ENCODE measurements at places on chromosomes 13 and 19. TPM values are rescaled to one million over a fixed set of nuclear protein-coding genes. Genes with fewer than 3 reads are reported as not detected.

DNA sequence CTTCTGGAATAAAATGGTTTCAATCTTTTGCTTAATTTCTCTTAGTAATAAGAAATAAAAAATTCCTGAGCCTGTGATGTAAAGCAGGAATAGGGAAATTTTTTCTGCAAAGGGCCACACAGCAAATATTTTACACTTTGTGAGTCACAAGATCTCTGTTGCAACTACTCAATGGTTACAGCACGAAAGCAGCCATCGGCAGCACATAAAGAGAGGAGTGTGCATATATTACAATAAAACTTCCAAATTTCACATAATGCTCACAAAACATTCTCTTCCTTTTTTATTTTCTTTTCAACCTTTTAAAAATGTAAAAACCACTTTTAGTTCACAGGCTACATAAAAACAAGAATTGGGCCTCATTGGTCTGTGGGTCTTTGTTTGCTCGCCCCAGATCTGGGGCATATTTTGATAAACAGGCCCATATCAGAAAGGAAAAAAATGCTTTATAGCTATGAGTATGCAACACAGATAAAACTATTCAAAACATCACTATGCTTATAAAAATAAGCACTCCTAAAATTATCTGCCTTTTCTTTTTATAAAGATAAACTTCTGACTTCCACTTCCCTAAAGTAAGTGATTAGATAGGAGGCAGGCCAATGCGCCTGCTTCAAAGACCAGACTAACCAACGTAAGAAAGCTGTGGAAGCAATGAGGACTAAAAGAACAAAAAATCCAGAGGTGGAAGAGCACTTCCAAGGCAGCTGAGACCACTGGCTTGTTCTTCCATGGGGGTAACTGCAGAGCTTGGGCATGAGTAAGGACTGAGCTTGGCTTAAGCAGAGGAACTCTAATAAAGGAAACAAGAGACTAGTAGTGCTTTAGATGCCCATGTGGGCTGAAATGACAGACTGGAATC is 26.5 kb downstream of the MYCBP2 start:
- peaks cover 13% of the 10 kb centered on the region for H3K36me3 ChIP-seq
- no peak for DNase-seq
- H3K27me3 ChIP-seq = no peaks in the 10 kb centered on the region
- H3K4me3 ChIP-seq = no peak overlapping the region
- H3K4me1 ChIP-seq = peaks cover 37% of the 10 kb centered on the region
- no peak overlapping the region for H3K27ac ChIP-seq

ZNF540 gene
- total RNA-seq = 0.70 TPM

- DNase-seq = no peak
- H3K27me3 ChIP-seq = no peaks in the 10 kb centered on the region
- H3K4me3 ChIP-seq = no peak overlapping the region
- H3K27ac ChIP-seq = no peak overlapping the region
These were observed 8.2 kb downstream of the BCKDHA start for GRCh38 chr19:41405776-41406175.

- H3K4me1 ChIP-seq = peaks cover 14% of the 10 kb centered on the region
- peak; percentile 39 for DNase-seq
- peaks cover 1% of the 10 kb centered on the region for H3K36me3 ChIP-seq
These were observed 575.8 kb downstream of the DACH1 start for GRCh38 chr13:71290963-71291841.

GRCh38 chr19:3483226-3483628 is at the start of gene SMIM44:
Gene SMIM44, minus strand, starts transcription at chr19:3483441. Its CDS starts 38 bp downstream, at chr19:3483403.
- H3K4me1 ChIP-seq = peaks cover under 1% of the 10 kb centered on the region
- H3K27me3 ChIP-seq = no peaks in the 10 kb centered on the region
- H3K27ac ChIP-seq = no peak within 1 kb of the TSS
- no peak within 1 kb of the TSS for H3K4me3 ChIP-seq

ALOX5AP gene
- 65.8 TPM for total RNA-seq

CLEC11A gene
- 0.83 TPM for total RNA-seq

- H3K4me3 ChIP-seq = no peak overlapping the region
- no peaks in the 10 kb centered on the region for H3K36me3 ChIP-seq
- no peak overlapping the region for H3K27ac ChIP-seq
- peaks cover 4% of the 10 kb centered on the region for H3K4me1 ChIP-seq
- peaks cover 1% of the 10 kb centered on the region for H3K27me3 ChIP-seq
These were observed 77.6 kb downstream of the TSC22D1 start for GRCh38 chr13:44498502-44498901.

DNA sequence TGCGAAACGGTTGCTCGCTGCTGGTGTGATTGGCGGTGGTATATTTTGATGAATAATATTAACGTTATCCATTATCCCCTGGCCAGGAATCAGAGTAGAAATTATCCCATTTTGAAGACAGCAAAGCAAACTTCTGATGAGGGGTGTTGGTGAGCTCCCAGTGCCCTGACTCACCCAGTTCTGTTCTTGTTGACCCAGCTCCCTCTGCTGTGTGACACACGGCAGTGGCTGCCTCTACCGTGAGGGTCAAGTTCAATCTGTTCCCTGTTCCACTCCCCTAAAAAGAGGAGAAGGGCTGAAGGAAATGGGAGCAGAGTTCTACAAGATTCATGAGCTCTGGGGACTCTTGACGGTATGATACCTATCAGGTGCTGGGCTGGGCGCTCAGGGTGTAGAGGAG is 2.0 kb downstream of the CAMSAP3 start:
- DNase-seq = no peak
- no peak overlapping the region for H3K27ac ChIP-seq
- H3K4me1 ChIP-seq = peaks cover 5% of the 10 kb centered on the region
- H3K27me3 ChIP-seq = peaks cover 45% of the 10 kb centered on the region

DNA sequence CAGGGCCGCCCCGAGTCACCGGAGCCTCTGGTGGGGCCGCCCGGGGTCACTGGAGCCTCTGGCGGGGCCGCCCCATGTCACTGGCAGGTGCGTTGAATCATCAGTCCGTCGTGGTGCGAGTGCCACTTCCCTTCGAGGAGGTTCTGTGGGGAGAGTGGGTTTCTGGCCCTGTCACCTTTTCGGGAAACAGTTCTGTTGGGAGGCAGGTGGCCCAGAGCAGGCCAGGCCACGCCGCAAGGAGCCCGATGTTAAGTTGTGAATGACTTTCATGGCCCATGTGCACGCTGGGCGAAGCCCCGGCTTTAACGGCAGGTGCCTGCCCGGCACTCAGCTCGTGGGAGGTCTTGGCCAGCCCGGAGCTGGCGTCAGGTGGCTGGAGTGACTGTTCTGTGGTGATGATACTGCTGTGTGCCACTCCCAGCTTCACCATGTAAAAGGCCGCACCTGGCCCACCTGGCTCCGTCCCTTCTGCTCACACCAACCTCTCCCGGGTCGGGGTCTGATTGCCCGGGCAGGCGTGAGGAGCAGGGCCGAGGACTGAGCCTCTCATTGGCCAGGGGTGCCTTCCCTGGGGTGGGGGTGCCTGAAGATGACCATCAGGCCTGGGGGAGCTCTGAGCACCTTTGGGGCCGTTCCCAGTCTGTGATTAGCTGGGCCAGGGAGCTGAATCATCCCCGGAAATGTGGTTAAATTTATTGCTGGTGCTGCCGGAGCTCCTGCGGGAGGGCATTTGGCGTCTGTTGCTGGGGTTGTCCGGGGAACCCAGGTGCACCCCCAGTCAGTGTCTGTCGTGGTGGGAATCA is 29.2 kb downstream of the CSNK1G2 start:
- peaks cover 7% of the 10 kb centered on the region for H3K36me3 ChIP-seq
- peaks cover 6% of the 10 kb centered on the region for H3K4me1 ChIP-seq
- no peak for DNase-seq

DNA sequence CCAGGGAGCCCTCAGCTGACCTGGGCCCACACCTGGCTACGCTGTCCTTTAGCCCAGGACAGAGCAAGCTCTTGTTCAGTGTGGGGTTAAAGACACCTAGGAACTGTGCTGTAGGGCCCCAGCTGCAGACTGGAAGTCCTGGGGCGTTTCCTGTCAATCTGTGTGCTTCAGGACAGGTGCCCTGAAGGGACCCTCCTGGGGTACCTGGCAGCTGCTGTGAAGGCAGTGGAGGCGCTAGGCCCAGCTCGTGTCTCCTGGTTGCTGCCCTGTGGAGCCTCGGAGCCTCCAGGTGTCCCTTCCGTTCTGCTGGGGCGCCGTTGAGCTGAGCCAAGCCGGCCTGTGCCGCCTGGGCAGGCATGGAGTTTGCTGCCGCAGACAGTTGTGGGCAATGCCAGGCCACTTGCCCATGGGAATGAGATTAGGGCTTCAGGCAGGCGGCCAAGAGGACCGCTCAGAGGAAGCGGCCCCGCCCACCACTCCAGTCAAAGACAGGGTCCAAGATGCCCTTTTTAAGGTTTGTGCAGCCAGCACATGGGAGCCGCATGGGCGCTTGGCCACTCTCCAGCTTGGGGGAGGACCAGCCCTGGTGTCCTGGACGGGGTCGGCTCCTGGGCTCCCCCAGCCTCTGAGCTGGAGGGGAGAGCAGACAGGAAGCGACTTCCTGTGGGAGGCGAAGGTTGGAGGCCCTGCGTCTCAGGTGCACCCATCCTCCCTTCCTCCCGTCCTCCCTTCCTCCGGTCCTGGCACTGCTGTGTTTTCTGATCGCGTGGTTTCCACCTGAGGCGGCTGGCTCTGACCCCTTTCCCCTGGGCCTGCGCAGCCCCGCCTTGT is 4.0 kb downstream of the PTBP1 start:
- peaks cover 19% of the 10 kb centered on the region for H3K4me1 ChIP-seq
- no peaks in the 10 kb centered on the region for H3K27me3 ChIP-seq
- H3K27ac ChIP-seq = no peak overlapping the region

DNA sequence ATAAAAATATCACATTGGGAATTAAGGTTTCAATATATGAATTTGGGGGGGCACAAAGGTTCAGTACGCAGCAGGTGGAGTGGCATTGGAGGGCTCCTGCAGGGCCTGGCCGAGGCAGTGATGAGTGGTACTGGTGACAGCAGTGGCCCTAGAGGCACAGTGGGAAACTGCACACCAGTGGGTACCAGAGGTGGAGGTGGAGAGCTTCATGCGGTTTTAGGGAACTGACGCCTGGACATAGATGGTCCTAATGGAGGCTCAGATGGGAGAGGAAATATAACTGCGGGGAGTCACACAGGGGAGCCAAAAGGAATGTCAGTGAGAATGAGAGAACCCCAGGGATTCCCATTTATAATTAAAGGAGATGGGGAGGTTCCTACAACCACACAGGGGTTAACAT is 156.2 kb downstream of the COG6 start:
- no peaks in the 10 kb centered on the region for H3K4me1 ChIP-seq
- no peak overlapping the region for H3K27ac ChIP-seq
- H3K4me3 ChIP-seq = no peak overlapping the region
- no peaks in the 10 kb centered on the region for H3K36me3 ChIP-seq
- no peak for DNase-seq
- peaks cover 3% of the 10 kb centered on the region for H3K27me3 ChIP-seq

ADGRL1 gene
- total RNA-seq = 12.4 TPM

DNA sequence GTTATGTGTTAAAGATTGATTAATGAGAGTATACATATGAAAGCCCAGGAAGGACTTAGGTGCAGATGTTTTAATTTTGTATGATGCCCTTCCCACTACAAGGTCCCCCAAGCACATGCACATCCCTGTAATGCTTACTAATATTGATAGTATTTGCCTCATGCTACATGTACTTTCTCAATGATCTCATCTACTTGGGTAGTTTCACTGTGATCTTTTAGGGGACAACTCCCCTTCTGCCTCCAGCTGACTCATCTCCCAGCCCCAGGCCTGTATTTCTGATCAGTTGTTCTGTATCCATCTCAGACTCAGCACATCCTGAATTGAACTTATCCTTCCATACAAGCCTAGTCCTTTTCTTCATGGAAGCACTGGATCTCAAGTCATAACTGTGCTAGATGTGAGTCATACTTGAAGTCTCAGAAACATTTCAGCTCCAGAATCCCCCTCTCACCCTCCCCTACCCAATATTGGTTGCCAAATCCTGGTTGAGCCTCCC is 49.4 kb upstream of the INTS6 start:
- no peak overlapping the region for H3K4me3 ChIP-seq
- peak overlapping the region; percentile 18 for H3K27ac ChIP-seq
- H3K27me3 ChIP-seq = peaks cover 8% of the 10 kb centered on the region

FBL gene
- total RNA-seq = 528 TPM

NCAN gene
- total RNA-seq = 0.20 TPM

- no peak overlapping the region for H3K4me3 ChIP-seq
- H3K4me1 ChIP-seq = peaks cover 51% of the 10 kb centered on the region
- H3K27ac ChIP-seq = peak overlapping the region; percentile 34
- peaks cover 40% of the 10 kb centered on the region for H3K36me3 ChIP-seq
These were observed 6.7 kb downstream of the VAV1 start for GRCh38 chr19:6779206-6779605.

PPP1R12C gene
- total RNA-seq = 114 TPM

- H3K36me3 ChIP-seq = no peaks in the 10 kb centered on the region
- H3K4me1 ChIP-seq = no peaks in the 10 kb centered on the region
- DNase-seq = no peak
- no peak overlapping the region for H3K27ac ChIP-seq
- H3K4me3 ChIP-seq = no peak overlapping the region
These were observed 1539.4 kb downstream of the EFNB2 start for GRCh38 chr13:104996022-104996421.

GRCh38 chr19:55626350-55626749 is 2.0 kb upstream of the ZNF784 start:
- peak overlapping the region; percentile 75 for H3K4me3 ChIP-seq
- no peaks in the 10 kb centered on the region for H3K36me3 ChIP-seq
- H3K27ac ChIP-seq = peak overlapping the region; percentile 87
- H3K27me3 ChIP-seq = peaks cover 24% of the 10 kb centered on the region
- H3K4me1 ChIP-seq = peaks cover 35% of the 10 kb centered on the region

DMKN gene
- not detected for total RNA-seq

- DNase-seq = no peak
- peaks cover 3% of the 10 kb centered on the region for H3K36me3 ChIP-seq
- H3K4me3 ChIP-seq = no peak overlapping the region
These were observed 111.6 kb downstream of the RGCC start for GRCh38 chr13:41568972-41569351.

SPRED3 gene
- total RNA-seq = 2.6 TPM

DNA sequence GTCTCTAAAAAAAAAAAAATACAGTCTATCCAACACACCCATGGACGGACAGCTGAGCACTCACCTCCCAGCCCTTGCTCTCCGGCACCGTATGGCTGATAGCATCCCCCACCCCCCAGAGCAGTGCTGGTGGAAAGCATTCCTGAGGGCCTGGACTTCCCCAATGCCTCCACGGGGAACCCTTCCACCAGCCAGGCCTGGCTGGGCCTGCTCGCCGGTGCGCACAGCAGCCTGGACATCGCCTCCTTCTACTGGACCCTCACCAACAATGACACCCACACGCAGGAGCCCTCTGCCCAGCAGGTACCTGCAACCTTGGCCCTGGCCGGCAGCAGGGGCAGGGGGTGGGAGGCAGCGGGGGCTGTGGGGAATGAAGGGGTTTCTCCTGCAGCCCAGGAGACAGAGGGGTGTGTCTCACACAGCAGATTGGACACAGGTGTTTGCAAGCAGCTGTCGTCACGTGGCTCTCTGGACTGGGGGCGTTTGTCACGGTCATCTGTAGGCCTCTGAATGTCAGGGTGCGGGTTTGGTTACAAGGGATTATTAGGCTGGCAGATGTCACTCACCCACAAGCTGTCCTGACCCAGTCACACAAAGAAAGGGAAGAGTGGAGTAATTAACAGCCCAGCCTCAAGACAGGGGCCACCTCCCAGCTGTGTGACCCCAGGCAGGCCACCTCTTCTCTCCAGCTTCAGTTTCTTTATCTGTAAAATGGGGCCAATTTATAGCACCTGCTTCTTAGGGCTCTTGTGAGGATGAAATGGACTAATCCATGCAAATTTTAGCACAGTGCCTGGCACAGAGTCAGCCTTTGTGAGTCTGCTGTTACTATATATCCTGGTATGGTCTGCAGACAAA is 19.3 kb downstream of the PLD3 start:
- no peak for DNase-seq
- H3K4me1 ChIP-seq = peaks cover 14% of the 10 kb centered on the region
- no peak overlapping the region for H3K27ac ChIP-seq

KIR2DL4 gene
- total RNA-seq = 0.13 TPM

All from activated T-helper 1 cell treated with anti-CD3 and anti-CD28 coated beads, Interleukin-12 subunit alpha, Interleukin-12 subunit beta, Interleukin-2, Interleukin-4 antibody, amounts not matched to agents 30 ng/mL and 10 ng/mL and 1 ng/mL, durations not matched to agents 14 hours and 24 hours and 36 hours (primary cell).